ENCODE measurements at places on chromosomes 6 and 20.

DNA sequence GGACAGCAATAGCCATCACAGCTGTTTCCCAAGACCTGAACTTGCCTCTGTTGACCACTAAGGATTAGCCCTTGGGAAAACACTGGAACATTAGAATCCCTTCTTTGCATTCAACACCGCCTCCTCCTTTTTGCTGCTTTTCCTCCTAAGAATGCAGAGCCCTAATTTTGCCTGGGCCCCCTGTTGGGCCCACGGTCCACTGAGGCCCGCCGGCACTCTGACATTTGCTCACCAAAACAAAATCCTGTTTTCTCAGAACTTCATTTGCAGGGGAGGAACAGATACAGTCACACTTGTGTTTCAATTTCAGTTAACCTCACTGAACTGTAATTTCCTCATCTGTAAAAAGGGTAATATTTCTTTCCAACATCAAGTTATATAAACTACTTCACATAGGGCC is 116.0 kb upstream of the JARID2 start:
- no peak for DNase-seq

GRCh38 chr20:34880215-34880850 is 3.9 kb downstream of the ACSS2 start:
- DNase-seq, result no peak

DNA sequence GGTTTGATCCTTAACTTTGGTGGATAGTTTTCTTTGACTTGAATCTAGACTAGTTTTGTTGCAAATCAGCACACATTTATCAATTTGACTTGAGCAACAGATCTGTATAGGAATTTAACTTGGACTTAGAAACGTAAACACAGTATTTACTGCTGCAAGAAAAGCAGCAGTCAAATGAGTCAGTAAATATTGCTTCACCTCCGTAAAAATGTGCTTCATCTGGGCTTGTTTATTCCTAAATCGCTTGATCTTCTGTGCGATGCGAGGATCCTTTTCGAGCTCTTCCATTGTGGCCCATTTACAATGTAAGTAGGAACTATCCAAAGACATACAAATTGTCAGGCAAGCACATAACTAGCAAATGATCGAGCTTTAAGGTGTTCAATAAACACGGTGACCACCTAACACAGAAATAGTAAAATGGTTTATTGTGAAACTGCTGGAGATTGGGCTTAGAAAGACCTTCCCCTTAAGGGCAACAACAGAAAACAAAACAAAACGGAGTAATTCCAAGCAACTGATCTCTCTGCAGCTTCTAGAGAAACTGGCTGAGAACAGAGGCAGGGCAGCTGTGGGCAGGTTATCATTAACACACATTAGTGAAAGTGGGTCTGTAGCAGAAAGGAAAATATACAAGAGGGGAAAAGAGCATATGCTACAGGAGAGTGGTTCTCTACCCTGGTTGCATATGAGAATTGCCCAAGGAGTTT is 120.8 kb downstream of the CHD6 start:
- DNase-seq, result no peak

DNA sequence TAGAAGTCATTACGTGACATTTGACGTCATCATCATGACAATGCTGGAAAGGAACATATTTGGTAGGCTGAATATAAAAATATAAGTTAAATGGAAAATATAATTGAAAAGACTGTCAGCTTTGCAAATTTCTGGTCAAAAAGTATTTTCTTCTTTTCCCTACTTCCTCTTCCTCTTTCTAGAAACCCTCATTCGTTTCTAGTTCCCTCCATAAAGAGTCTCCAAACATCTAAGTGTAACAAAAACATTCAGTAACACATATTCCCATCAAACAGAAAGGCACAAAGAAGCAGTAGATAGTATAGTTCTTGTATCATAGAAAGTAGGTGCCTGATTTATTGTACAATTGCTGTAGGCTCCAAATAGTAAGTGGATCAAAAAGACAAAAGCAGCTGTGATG is 150.8 kb upstream of the FAM83B start:
- DNase-seq, result no peak

DNA sequence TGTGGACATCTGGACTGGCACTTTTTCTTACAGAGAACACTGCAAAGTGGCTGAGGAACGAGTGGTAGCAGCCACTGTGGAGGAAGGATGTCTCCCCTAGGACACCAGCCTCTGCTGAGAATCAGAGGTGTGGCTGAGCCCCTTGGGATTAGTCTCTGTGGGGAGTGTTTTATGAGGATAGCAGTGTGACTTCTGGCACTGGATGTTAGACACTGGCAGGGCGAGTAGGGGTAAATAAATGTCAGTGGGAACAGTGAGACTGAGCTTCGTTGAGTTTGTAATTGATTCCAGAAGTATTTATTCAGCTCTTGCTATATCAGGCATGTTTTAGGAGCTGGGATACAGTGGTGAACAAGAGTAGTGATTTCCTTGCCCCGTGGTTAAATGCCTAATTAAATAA is 124.0 kb downstream of the JARID2 start:
- DNase-seq, result no peak

DNA sequence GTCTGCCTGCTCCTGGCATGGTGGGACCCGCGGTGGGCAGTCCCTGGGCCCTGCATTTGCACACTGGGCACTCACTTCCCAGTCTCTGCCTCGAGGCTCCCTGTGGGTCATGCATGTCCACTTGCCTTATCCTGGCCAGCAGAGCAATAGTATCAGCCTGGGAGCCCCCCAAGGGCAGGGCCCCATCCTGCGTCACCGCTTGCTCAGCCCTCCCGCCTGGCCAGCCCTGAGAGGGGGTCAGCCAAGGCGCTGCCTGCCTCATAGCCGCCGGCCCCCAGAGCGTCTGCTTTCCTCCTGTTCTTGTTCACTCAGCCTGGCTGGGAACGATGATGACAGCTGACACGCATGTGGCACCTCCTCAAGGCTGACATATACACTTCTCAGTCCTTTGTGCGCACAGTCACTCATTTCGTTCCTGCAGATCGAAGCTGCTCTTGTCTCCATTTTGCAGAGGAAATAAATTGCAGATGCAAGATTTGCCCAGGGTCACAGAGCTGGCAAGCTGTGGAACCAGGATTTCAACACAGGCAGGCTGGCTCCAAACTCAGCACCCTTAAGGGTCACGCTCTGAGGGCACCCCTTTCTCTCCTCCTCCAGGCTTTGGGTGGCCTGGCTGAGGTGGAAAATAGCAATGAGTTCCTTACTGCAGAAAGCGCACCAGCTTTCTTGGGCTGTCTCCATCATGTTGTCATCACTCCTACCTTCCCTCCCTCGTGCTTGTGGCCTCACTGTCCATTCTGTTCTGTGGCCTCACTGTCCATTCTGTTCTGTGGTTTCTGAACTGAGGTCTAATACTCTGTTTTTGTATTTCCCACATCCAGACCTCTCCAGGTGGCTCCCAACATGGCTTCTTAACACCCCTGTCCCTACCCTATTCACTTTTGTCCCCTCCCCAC is 17.2 kb downstream of the KCNK17 start:
- DNase-seq, result no peak

GRCh38 chr20:31977080-31977479 is 9.1 kb downstream of the XKR7 start:
- DNase-seq, result no peak

DNA sequence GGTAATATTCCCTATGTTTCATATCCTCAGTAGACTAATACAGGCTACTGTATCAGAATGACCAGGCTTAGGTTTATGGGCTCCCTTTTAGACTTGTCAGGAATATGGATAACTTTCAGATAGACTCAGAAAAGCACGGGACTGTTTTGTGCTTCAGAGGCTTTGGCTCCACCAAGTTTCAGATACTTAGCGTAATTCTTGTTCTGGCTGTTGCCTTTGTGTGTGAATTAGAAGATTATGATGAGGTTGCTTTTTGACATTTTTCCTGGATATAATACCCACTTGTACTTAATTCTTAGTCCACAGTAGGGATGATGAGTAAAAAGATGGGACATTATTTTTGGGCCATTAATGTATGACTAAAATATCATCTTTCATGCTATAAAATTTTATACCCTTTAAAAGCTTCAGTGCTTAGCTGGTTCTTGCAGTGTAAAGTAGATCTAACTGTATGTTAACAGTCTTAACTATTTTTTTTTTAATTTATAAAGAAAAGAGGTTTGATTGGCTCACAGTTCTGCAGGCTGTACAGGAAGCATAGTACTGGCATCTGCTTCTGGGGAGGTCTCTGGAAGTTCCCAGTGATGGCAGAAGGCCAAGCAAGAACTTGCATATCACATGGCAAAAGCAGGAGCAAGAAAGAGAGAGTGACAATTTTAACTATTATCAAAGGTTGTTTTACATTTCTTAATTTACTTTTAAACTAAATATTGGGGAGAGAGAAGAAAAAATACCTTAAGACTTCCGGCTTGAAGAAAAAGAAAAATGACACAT is 120.7 kb downstream of the ZFAND3 start:
- DNase-seq, result no peak

GRCh38 chr6:115733426-115733825 is 327.3 kb downstream of the FRK start:
- DNase-seq, result no peak

DNA sequence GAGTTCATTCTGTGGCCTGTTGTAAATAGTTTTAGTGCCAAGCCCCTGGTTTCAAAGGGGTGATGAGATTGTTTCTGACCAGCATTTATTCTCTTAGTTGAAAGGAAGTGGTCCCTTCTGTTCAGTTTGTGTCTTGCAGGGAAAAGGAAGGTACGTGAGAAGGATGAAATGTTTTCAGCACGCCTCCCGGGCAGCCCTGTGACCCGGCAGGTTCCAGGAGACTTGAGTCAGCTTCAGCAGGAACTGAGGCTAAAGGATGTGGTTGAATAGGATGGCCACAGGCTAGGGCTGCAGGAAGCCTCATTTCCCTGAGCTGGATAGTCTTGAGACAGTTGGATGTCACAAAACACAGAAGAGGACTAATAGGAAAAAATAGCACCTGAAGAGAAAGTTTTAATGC is 132.4 kb upstream of the SYNDIG1 start:
- no peak for DNase-seq

GRCh38 chr20:48776306-48776705 is 51.5 kb downstream of the PREX1 start:
- DNase-seq, result no peak

DNA sequence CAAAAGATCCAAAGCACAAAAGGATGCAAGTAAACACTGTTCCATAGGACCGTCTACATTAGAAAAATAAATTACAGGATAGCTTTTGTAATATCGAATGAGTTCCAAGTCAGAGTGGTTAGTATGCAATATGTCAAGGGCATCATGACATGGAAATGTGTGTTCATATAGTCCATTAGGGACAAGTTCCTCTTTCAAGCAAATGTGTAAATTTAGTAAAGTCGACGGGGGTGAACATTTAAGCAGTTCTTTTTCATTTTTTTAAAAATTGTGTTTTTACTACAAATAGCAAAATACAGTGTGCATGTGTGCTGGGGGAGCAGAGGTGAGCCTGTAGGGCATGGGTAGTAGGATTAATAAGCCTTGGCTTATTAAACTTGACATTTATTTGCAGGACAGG is 359.0 kb downstream of the ESR1 start:
- DNase-seq, result no peak

- DNase-seq, result no peak
These were observed 164.8 kb downstream of the BACH2 start for GRCh38 chr6:90131614-90132423.

- no peak for DNase-seq
These were observed 100.8 kb upstream of the CNKSR3 start for GRCh38 chr6:154611241-154611640.

GRCh38 chr6:69867639-69867976 is 1.3 kb downstream of the COL19A1 start:
- DNase-seq, result no peak

DNA sequence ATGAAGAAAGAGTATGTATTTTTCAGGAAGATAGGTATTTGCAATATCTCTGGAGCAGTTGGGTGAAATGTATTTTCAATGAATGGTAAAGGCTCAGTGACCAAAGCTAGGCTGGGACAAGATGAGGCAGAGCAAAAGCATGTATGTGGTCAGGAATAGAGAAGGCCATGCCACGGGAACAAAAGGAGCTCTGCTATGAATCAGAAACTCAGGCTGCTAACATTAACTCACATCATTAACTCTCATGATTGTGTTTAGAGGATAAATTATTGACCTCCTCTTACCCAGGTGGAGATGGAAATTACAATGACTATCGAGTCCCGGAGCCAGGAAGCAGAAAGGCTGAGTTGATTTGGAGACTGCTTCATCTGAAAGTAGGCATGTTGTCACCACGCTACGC is 220.2 kb downstream of the FUT9 start:
- no peak for DNase-seq

GRCh38 chr6:708237-708598 is 15.3 kb upstream of the EXOC2 start:
- no peak for DNase-seq

DNA sequence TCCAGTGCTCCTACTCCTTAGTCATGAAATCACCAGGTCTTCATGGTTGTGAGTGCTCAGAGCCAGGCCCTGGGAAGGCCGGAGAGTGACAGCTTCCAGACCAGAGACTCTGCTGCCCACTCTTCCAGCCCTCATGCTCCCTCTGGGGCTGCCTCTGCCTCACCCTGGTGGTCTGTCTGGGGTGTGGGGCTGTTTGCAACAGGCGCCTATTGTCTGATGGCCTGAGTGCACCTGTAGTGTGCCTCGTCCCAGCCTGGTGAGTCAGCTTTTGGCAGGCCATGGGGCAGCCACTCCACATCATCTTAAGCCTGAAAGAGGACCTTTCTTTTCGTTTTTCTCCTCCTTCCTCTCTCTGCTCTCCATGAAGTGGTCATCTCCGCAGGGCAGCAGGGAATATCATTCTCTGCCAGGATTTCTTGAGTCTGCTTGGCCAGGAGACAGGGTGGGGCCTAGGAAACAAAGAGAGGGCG is 173.8 kb downstream of the VEGFA start:
- no peak for DNase-seq

- DNase-seq, result no peak
These were observed 169.9 kb downstream of the CD24 start for GRCh38 chr6:106804346-106805335.

Measured in cerebellar nuclear complex (tissue), 1 donor.